Right lung (tissue), 10 donors: ENCODE measurements at places on chromosomes 1 and 21. TPM values are rescaled to one million over a fixed set of nuclear protein-coding genes. Genes with fewer than 3 reads are reported as not detected.

Gene MIER1
- 41.1 TPM for polyA plus RNA-seq

GRCh38 chr21:26093122-26093521 is 77.4 kb downstream of the APP start:
- no peak for DNase-seq

DNA sequence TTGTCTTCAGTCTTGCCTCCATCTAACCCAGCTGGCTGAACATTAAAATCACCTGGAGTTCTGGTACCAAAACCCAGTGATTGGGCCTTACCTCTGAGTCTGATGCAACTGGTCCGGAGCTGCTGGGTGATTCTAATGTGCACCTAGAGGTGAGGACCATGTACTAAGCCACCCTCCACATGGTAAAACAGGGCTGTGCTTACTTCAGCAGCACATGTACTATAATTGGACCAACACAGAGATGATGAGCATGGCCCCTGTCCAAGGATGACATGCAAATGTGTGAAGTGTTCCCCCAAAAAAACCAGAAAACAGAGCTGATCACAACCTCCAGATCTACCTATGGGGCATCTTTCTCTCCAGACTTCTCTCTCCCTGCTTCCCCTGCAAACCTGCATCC is 37.0 kb downstream of the ELK4 start:
- no peak for DNase-seq

- DNase-seq: no peak
These were observed 57.7 kb downstream of the DDR2 start for GRCh38 chr1:162689745-162690671.

GRCh38 chr1:153485863-153486262 is 25.4 kb upstream of the S100A7 start:
- no peak for DNase-seq

Gene CACHD1
- 32.9 TPM for polyA plus RNA-seq

- DNase-seq: no peak
These were observed 27.0 kb upstream of the IGSF3 start for GRCh38 chr1:116694524-116694923.

Gene PRKAA2
- polyA plus RNA-seq: 5.4 TPM

Gene GBP6
- polyA plus RNA-seq: 0.21 TPM

DNA sequence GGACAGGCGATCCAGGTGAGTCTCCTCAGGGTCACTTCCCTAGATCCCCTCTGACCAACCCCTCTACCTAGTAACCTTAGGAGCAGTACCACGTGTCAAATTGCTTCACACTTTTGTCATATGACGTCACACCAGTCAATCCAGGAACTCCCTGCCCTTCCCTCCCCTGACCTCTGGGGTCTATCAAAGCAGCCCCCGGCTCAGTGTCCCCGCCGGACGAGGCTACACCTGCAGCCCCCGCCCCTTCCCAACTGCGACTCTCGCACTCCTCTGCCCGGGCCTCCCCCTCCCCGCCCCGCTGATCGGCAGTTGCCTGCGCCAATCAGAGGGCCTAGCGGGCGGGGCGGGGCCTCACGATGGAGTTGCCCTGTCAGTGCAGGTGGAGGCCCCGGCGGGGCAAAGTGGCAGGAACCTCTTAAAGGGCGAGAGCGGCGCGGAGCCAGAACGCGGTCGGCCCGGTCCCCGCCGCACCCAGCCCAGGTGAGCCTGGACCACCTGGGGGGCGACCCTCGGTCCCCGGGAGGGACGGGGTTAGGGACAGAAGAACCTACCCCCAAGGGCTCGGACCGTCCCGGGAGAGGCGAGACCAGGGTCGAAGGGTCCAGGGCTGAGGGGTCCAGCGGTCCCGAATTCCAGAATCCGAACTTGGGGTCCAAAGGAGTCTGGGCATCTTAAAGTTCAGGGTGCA is 27.5 kb upstream of the EPB41 start:
- DNase-seq: peak; percentile 78

GRCh38 chr1:3691421-3692204 is 39.3 kb downstream of the TP73 start:
- DNase-seq: no peak

Gene DAB1
- polyA plus RNA-seq: 1.1 TPM

GRCh38 chr1:226639631-226640061 is 91.1 kb downstream of the STUM start:
- no peak for DNase-seq

DNA sequence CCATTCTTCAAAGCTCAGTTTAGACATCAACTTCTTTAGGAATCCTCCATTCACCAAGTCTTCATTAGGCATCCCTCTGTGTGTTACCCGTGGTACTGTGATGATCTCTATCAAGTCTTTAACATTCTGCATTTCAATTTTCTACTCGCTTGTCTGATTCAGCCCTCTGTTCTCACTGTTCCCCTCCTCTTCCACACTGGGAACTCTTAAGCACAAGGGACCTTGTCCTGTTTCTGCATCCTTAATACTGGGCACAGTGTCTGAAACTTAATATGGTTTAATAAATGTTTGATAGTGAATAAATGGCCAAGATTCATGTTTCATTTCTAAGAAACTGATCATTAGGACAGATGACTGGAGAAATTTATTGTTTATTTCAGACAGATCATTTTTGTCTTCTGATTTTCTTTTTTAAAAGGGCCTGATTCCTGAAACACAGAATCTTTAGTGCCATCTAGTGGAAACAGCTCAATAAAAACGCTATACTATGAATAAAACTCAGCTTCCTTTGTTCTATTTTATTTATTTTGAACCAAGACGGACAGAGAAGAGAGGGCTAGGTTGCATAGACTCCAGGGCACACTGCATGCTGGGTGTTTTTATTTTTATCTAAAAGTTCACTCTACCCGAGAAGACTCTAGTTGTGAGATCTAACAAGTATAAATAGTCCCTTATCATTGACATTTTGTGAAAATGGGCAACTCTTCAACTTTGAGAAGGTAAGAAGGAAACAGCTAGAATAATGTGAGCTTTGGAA is 7.0 kb upstream of the TRIM45 start:
- DNase-seq: peak; percentile 49

DNA sequence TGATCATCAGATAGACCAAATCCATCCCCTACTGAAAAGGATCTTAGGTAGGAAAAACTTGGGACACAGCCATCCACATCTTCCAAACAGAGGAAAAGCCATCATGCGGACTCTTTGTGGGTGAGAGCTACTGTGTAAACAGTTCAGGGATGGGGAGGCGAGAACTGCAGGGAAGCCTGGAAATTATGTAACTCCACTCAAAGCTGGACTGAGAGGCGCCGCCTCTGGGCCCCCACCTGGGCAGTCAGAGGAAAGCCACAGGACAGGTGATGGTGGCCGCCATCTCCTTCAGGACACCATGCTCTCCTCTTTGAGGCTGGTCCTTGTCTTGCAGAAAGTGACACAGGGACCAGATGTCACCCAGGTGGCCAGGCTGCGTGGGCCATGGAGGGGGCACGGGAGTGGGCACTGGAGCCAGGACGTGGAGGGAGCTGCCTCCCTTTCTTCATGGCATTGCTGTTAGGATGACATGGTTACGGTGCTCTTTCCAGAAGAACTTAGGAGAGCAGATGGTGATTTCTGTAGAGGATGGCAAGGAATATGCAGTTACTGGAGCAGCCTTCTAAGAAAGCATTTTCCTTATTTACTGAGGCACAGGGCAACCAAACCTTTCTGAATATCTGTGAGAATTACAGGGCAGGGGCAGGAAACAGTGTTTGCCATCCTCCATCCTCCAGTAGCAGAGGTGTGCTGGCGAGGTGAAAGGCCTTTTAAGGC is 32.0 kb upstream of the TDRD10 start:
- DNase-seq: no peak

DNA sequence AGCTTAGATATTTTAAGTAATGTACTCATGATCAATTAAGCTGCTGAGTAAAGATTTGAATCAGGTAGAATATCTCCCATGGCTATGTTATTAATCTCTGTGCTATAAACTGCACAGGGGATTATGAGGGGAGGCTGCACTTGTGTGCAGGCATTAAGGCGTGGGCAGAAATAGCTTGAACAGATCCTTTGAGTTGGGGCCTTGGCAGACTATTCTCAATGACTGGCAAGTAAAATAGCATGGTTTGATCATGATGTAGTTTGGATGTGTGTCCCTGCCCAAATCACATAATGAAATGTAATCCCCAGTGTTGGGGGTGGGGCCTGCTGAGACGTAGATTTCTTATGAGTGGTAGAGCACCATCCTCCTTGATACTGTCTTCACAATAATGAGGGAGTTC is 220.3 kb downstream of the PLPP3 start:
- DNase-seq: no peak

- no peak for DNase-seq
These were observed 17.5 kb downstream of the UCK2 start for GRCh38 chr1:165844933-165845332.

- DNase-seq: no peak
These were observed 77.5 kb downstream of the DNTTIP2 start for GRCh38 chr1:93801471-93801870.

GRCh38 chr21:34820051-34820450 is 151.3 kb downstream of the CLIC6 start:
- no peak for DNase-seq

DNA sequence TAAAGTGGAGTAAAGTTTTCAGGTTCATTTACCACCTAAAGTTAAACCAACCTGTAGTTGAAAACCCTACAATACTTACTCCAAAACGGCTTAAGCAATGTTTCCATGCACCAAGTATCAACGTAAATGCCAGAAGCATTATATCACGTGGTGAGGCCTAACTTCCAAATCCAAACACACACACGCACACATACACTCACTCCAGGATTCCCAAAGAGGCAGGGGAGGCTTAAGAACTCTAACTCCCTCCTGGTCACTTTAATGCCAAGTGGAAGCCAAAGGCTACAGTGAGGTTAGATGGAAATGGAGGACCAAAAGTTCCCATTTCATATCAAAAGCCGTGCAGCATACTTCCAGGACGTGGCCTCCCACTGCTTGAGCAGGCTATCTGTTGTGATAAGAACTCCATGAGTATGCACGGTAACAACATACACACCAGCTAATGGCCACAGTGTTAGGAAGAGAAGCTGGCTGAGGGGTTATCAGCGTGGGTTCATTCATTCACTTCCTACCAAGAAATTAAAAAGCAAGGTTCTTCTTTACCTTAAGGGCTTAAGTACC is 224.1 kb downstream of the SLC45A1 start:
- no peak for DNase-seq

Gene CD52
- polyA plus RNA-seq: 4.6 TPM

DNA sequence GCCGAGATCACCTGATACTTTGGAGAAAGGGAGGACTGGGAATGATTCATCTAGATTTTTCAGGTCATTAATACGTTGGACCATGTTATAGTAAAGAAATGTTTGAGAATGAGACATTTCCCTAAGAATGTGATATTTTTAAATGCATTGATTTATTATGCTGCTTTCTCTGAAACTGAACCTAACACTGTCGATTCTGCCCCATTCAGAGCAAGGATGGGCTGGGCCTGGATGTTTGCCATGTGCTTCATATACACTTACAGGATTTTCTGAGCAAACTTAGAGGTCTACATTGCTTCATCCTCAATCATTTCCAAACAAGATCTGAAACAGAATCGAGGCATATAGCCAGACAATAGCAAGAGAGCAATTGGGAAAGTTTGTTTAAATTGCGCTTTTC is 183.3 kb downstream of the CRB1 start:
- peak; percentile 32 for DNase-seq

Gene SYCP1
- 0.23 TPM for polyA plus RNA-seq

- no peak for DNase-seq
These were observed 58.4 kb downstream of the SIPA1L2 start for GRCh38 chr1:232571523-232571922.

Gene PCNT
- polyA plus RNA-seq: 33.4 TPM

GRCh38 chr1:232319072-232319471 is 310.9 kb downstream of the SIPA1L2 start:
- DNase-seq: no peak

- no peak for DNase-seq
These were observed 16.0 kb downstream of the MORN1 start for GRCh38 chr1:2375246-2375922.

Gene KRTAP19-1
- polyA plus RNA-seq: not detected

Gene CELA3B
- polyA plus RNA-seq: 0.47 TPM

Gene FMOD
- 72.7 TPM for polyA plus RNA-seq

DNA sequence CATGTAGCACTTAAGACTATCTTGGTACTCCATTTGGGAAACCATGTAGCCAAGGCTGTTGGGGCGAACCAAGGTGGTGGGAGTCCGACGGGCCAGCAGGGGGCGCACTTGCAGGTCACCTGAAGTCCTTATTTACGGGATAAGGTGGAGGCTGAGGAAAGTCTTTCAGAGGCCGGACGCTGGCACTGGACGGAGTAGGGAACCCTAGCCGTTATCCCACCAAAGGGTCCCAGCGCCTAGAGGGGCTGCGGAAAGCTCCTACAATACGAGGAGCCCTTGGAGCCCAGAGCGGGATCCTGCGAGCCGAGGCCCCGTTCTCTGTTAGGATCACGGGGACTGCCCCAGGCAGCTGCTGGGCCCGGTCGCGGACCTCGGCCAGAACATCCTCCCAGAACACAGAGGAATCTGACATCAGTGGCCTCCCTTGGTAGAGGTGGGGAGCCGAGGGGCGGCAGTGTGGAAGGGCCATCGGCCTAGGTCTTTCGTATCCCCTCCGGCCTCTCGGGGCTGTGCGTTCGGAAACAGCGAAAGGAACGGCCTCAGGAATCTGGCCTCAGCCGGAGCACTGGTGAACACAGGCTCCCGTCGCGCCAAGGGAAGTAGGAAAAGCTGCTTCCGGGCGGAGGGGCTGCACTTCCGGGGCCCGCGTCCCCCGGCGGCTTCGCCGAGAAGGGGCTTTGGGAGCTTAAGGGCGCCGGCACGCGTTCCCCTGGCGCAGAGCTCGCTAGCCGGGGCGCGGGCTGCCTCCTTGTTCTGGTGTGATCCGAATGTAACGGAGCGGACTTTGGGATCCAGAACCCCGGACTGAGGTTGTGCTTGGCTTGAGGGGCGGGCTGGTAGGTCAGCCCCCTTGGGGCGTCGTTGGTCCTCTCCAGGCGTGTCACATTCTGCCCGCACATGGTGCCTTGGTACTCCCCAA is 29.9 kb upstream of the RPTN start:
- DNase-seq: peak; percentile 19

Gene PCP4
- polyA plus RNA-seq: 10.3 TPM

Gene OR2L13
- not detected for polyA plus RNA-seq

DNA sequence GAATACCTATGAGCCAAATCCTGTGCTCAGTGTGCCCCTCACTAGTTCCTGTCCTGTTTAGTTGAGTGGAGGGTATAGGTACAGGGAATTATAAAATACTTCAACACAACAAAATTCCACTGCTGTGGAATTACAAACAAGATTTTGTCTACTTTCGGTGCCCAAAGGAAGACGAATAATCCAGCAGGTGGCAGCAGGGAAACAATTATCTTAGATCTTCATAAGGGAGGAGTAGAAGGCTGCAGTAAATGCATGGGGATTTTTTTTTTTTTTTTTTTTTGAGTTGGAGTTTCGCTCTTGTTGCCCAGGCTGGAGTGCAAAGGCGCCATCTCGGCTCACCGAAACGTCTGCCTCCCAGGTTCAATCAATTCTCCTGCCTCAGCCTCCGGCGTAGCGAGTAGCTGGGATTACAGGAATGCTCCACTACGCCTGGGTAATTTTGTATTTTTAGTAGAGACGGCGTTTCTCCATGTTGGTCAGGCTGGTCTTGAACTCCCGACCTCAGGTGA is 2.0 kb upstream of the PIP5K1A start:
- no peak for DNase-seq

Gene DUSP23
- polyA plus RNA-seq: 11.8 TPM

Gene TTLL10
- polyA plus RNA-seq: 1.2 TPM

GRCh38 chr1:119125874-119126273 is 14.6 kb downstream of the WARS2 start:
- DNase-seq: no peak

Gene PGLYRP4
- polyA plus RNA-seq: not detected
